ENCODE measurements at places on chromosomes 4 and X.
A peak's percentile ranks its signal among the peaks of the same experiment; 100 is the strongest.

GRCh38 chrX:9050331-9050730, 16.4 kb upstream of the FAM9B start:
- DNase-seq: no peak

GRCh38 chr4:149499726-149500125, 315.9 kb downstream of the IQCM start:
- no peak for DNase-seq

- no peak for DNase-seq
These were observed 911.2 kb downstream of the FSTL5 start for GRCh38 chr4:161252520-161253141.

- DNase-seq: peak; percentile 8
These were observed 333 bp downstream of the BOD1L1 start for GRCh38 chr4:13627178-13627605.

DNA sequence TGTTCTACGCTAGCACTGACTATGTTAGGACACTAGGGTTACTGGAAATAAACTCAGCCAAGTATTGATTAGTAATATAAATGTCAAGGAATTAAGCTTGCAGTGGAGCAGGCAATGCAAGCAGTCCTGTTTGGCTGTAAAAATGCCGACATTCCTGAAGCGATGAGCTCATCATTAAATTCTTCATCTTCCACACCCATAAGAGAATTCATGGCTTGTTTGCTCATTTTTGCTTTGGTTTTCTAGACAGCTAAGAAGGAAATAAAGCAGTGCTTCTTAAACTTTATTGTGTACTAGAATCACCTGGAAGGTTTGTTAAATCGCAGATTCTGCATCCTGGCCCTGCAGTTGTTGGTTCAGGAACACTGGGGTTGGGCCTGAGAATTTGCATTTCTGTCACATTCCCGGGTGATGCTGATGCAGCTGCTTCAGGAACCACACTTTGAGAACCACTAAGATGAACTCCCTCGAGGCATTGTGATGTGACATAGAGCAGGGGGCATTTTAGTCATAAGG, 17.8 kb downstream of the ANXA3 start:
- DNase-seq: no peak

DNA sequence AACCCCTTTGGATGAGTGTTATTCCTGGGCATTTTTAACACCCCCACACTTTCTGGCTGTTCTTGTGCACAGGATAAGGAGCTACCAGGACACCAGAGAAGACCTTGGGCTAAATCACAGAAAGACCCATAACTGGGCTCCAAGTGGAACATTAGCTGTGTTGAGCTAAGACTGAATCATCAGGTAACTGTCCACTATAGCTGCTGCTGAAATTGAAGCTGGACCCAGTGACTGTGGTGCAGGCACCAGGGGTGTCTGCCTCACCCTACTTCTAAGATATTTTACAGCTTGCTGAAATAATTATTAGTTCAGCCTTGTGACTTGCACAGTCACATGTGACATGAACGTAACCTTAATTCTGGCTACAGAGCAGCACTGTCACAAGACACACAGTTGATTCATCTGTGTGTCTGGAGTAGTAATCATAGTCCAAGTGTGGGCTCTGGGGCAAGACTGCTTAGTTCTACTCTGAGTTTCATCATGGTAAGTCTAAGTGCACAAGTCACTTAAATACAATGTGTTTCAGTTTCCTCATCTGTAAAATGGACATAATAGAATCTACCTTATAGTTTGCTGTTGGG, 127.4 kb downstream of the SLC39A8 start:
- DNase-seq: no peak

DNA sequence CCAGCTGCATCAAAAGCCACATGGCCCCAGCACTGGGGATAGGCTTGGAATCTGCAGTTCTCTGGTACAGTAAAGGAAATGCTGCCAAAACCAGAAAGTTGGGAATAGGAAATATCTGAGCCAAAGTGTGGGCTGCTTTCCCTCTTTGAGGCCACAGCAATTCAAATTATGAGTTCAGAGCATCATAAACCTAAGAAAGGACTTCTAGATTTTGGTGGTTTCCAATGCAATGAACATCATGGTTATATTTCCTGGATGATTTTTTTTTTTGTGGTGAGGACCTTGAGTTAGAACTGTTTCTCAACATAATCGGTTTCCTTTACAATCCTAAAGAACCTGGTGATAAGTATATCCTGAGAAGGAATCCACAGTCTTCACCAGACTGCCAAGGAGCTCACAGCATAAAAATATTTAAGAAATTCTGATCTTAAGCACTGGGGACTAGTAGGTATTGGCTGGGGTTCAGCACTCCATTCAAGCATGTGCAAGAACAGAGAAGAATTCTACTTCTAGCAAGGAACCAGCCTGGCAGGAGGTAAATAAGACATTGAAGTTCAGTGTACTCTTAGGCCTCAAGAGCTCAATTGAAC, 29.8 kb upstream of the ARHGAP24 start:
- DNase-seq: no peak

DNA sequence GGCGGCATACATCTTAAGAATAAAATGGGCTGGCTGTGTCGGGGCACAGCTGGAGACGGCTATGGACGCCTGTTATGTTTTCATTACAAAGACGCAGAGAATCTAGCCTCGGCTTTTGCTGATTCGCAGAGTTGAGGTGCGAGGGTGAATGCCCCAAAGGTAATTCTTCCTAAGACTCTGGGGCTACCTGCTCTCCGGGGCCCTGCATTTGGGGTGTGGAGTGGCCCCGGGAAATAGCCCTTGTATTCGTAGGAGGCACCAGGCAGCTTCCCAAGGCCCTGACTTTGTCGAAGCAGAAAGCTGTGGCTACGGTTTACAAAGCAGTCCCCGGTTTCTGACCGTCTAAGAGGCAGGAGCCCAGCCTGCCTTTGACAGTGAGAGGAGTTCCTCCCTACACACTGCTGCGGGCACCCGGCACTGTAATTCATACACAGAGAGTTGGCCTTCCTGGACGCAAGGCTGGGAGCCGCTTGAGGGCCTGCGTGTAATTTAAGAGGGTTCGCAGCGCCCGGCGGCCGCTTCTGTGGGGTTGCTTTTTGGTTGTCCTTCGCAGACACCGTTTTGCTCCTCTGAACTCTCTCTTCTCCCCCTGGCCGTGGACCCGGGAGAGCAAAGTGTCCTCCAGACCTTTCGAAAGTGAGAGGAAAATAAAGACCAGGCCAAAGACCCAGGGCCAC, 1.9 kb downstream of the SHOX start:
- DNase-seq: no peak

GRCh38 chr4:99735822-99736221, 78.2 kb upstream of the C4orf54 start:
- no peak for DNase-seq

- DNase-seq: no peak
These were observed 273.3 kb upstream of the LCORL start for GRCh38 chr4:18294846-18295245.

DNA sequence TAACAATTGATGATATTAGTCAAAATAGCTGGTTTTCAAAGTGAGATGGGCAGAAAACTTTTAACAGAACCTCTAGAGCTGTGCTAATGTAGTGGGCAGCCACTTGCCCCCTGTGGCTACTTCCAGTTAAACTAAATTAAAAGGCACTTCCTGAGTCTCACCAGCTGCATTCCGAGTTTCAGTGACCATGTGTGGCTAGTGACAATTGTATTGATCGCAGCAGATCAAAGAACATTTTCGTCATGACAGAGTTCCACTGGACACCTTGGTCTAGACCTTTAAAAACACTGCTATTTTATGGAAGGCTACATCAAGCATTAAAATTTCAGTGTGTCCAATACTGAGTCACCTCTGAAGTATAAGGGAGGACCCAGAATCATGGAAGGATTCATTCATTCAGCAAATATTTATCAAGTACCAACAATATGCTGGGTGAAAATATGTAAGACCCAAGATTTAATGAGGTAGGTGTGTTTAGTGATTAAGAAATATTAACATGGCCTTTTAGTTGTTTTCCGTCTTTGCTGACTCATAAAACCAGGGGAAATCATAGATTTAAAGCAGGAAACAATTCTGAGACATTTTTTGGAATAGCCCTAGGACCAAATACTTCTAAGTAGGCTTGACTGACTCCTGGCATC, 5.1 kb upstream of the FAT1 start:
- no peak for DNase-seq

- DNase-seq: no peak
These were observed 3.1 kb upstream of the FGFR3 start for GRCh38 chr4:1790005-1790404.

- DNase-seq: no peak
These were observed 168.7 kb downstream of the SCFD2 start for GRCh38 chr4:53196882-53197771.

DNA sequence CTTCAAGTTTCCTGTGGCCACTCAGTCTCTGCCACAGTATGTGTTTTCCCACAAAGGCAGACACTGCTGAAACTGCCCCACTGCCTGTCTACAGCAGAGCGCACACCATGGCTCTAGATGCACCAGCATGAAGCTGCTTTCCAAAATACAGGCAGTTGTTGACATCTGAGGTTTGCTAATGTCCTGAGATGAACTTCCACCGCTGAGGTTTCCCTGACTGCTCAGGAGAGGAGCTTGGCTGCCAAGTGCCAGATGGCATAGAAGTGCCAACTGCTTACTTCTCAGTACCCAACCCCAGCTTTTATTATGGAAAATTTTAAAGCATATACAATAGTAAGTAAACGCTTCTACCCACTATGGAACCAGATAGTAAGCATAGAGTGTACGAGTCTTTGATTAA, 61.0 kb upstream of the EXOC1L start:
- DNase-seq: no peak

- DNase-seq: no peak
These were observed 841.1 kb downstream of the CENPC start for GRCh38 chr4:66704243-66704642.

DNA sequence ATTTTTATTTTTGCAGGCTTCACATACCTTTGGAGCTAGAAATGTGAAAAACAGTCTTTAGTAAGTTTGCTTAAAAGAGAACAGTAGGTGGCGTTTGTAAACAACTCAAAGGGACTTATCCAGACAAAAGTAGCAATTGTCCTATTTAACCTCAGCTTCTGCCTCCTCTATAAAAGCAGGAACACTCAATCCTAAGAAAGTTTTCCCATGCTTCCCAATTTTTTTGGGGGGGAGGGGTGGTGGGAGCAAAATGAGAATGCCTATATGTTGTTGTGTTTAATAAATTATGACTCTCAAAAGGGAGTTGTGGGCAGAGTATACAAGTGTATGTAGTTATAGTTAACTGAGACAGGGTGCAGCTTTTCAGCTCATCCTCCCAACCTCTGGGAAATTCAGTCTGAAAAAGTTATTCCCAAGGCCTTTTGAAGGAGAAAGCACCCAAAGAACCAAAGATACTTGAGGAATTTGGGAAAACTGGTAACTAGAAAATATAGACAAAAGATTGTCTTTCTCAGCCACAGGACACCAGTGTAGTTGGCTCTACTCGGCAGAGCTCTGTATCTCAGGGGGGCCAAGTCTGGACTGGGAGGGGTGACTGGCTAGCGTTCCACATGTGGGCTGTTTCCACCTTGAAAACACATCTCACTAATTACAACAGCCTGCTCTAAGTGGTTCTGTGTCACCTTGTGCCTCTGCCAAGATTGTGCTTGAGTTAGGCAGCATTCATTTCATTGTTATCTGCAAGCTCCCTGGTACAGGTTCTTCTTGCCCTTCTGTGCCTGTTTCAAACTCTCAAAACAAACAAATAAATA, 2.8 kb downstream of the SFRP2 start:
- no peak for DNase-seq

DNA sequence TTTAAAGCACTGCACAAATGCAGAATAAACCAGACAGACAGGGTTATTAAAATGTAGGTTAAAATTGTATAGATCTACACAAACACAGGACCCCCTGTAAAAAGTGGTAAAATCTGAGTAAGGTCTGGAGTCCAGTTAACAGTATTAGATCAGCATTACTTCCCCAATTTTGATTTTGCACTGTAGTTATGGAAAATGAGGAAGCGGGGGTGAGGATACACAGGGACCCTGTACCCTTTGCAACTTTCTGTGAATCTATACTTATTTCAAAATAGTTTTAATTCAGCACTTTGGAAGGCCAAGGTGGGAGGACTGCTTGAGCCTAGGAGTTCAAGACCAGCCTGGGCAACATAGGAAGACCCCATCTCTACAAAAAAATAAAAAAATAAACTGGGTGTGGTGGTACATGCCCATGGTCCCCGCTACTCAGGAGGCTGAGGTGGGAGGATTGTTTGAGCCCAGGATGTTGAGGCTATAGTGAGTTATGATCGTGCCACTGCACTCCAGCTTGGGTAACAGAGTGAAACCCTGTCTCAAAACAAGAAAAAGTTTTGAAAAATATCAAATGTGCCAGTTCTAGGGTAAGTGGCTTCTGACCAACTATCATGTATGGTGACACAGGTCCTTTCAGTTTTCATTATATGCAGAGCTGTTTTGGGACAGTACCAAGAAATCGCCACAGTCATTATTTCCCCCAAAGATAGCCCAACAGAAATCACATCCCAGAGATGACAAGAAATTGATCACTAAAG, 17.7 kb downstream of the SEL1L3 start:
- DNase-seq: no peak

DNA sequence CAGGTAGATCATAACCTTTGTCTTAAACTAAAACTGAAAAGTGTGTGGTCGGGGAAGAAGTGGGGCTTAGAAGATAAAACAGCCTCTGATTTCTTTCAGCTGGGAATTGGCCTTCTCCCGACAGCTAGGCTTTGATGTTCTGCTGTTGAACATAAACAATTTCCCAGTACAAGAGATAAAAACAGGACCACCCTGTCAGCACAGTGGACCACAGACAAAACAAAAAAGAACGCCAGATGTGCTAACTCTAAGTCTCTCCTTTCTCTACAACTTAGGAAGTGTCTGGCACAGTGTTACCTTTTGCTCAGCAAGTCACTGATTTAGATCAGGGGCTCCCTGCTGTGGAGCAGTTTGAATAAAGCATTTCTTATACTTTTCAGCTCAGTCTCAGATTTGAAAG, 87.5 kb upstream of the UXT start:
- no peak for DNase-seq

GRCh38 chr4:141099326-141099725, 33.9 kb downstream of the RNF150 start:
- DNase-seq: no peak

DNA sequence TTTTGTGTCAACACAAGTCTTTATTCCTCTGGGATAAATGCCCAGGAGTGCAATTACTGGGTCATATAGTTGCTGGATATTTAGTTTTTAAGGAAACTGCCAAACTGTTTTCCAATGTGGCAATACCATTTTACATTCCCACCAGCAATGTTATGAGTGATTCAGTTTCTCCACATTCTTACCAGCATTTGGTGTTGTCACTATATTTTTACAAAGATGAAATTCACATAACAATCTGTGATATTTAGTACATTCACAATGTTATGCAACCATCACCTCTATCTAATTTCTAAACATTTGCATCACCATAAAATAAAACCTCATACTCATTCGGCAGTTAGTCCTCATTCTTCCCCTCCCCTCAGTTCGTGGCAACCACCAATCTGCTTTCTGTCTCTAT, 75.0 kb downstream of the MAMLD1 start:
- no peak for DNase-seq

DNA sequence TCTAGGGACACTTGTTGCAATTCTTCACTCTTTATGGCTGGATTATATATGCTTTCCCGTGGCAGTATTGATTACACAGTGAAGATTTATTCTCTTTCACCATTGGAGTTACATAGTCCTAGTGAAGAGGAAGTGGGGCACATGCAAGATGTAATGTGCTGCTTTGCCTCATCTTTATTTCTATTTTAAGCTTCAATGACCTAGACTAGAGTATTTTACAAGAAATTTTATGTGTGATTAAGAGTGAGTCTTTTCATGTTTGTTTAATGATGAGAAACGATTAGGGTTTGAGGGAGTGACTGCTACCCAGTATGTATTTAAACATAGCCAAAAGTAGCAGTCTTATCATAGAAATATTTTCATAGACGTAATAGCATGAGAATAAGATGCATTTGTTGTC, 30.8 kb downstream of the DIAPH2 start:
- DNase-seq: no peak

GRCh38 chr4:6696611-6697010, 2.9 kb downstream of the S100P start:
- no peak for DNase-seq
